ENCODE measurements at places on chromosomes 3 and 15.

GRCh38 chr15:45653702-45654424 is 19.0 kb downstream of the SQOR start:
- DNase-seq, result no peak

- no peak for DNase-seq
These were observed 330.3 kb upstream of the CFAP20DC start for GRCh38 chr3:59380146-59380545.

DNA sequence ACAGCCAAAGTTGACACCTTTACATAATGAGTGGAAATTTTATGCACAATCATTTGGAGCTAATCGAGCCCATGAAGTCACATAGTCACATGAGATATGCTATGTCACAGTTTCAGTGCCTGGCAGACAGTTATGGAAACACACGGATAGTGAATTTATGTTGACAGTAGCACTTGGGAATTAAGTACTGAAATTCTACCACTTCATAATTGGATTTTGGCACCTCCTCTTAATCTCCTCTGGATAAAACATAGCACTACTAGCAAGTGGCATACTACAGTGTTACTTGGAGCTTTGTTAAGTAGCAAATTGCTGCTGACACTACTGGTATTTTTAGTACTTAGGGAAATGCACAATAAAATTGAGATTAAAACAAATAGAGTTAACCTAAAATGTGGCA is 1679.4 kb downstream of the OTOL1 start:
- DNase-seq, result no peak

DNA sequence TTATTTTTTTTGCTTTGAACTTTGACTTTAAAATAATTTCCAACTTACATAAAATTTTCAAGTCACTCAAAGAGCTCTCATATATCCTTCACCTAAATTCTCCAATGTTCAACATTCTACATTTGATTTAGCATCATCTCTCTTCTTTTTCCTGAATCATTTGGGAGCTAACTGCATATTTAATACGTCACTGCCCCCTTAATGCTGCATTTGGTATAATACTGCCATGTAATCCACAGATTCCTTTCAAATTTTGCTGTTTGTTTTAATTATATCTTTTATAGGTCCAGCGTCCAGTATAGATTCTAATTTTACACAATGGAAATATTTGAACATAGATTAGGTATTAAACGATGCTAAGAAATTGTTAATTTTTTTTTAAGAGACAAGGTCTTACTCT is 2.3 kb upstream of the EIF2AK4 start:
- no peak for DNase-seq

- DNase-seq, result no peak
These were observed 2.4 kb downstream of the ANPEP start for GRCh38 chr15:89812011-89812846.

DNA sequence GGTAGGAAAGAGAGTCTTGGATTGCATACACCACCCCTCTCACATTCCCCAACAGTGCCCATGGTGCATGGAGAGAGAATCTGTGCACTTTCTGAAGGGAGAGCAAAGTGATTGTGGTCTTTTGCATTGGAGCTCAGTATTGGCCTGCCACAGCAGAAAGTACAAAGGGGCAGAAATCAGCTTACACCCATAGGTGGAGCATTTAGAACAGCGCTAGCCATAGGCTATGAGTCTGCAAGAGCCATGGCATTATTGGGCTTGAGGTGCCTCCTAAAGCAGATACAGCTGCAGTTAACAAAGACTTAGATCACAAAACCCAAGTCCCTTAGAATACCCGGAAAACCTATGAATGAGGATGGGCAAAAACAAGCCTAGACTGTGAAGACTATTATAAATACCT is 21.8 kb downstream of the SI start:
- DNase-seq, result no peak

GRCh38 chr15:92102395-92102755 is 248.9 kb downstream of the SLCO3A1 start:
- DNase-seq, result no peak

DNA sequence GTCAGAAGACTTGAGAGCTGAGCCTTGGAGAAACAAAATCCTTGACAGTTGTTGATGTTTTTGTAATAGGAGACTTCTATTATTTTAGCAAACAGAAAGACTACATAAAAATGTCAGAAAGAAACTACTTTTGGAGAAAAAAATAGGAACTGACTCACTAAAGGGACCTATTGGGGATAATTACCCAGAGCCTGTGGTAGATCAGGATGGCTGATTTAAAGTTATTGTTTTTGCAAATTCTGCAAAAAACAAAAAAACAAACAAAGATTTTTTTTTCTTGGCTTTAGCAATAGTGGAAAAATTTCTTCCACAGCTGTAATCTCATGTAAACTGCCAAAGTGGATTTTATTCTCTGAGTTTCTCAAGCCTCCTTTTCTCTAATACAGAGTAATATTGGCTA is 101.5 kb upstream of the SATB1 start:
- DNase-seq, result no peak
